ENCODE measurements at places on chromosomes 3 and 15.

GRCh38 chr3:165404357-165405027, 208.3 kb upstream of the SLITRK3 start:
- DNase-seq, result no peak
- H3K27me3 ChIP-seq, result no peaks in the 10 kb centered on the region
- no peaks in the 10 kb centered on the region for H3K36me3 ChIP-seq
- no peak overlapping the region for H3K27ac ChIP-seq
- no peak overlapping the region for H3K4me3 ChIP-seq

DNA sequence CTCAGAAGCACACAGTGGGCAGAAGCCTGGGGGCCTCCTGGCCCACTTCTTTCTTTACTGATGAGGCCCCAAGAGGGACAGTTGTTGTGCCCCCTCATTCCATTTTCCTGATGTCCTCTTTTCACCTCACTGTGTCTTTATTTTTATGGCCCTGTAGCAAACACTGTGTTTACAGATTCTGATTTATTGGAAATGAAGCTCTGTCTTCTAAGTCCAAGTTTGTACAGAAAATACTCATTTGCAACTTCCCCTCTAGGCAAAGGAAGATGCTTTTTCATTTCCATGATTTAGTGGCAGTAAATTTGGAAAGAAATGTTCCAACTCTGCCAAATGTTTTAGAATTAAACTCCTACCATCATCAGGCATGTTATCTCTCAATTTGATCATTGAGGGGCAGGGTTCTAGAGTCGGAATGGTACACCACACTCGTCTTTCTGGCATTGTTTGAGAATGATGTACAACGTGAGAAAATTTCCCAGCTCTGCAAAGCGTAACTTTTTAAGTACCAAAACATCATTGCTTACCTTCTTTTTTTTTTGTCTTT, 129.7 kb downstream of the ARNT2 start:
- no peak for DNase-seq
- peaks cover 3% of the 10 kb centered on the region for H3K27me3 ChIP-seq
- H3K36me3 ChIP-seq, result no peaks in the 10 kb centered on the region
- no peaks in the 10 kb centered on the region for H3K4me1 ChIP-seq
- no peak overlapping the region for H3K4me3 ChIP-seq

- DNase-seq, result no peak
- no peak overlapping the region for H3K27ac ChIP-seq
- no peak overlapping the region for H3K4me3 ChIP-seq
- H3K36me3 ChIP-seq, result no peaks in the 10 kb centered on the region
- H3K27me3 ChIP-seq, result no peaks in the 10 kb centered on the region
These were observed 113.5 kb upstream of the BHLHE40 start for GRCh38 chr3:4865714-4866113.

DNA sequence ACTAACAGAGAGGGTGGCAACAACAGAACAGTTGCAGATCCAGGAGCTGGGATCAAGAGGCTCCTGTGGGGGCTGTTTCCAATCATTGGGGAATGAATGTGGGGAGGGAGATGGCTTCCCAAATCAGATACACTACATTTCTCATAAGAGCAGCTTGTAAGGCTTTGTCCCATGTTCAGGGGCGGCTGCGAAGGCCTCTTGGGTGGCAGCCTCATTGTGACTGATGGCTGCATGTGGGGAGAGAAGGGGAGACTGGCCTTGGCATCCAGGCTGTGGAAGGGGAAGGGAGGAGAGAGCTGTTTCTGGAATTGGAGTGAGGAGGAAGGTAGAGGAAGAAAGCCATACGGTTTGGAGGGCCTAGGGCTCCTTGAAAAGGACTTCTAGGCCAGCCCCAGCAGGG, 326.6 kb upstream of the RGMA start:
- DNase-seq, result no peak
- H3K4me3 ChIP-seq, result no peak overlapping the region
- no peaks in the 10 kb centered on the region for H3K4me1 ChIP-seq
- no peaks in the 10 kb centered on the region for H3K27me3 ChIP-seq
- H3K36me3 ChIP-seq, result no peaks in the 10 kb centered on the region
- H3K27ac ChIP-seq, result no peak overlapping the region

DNA sequence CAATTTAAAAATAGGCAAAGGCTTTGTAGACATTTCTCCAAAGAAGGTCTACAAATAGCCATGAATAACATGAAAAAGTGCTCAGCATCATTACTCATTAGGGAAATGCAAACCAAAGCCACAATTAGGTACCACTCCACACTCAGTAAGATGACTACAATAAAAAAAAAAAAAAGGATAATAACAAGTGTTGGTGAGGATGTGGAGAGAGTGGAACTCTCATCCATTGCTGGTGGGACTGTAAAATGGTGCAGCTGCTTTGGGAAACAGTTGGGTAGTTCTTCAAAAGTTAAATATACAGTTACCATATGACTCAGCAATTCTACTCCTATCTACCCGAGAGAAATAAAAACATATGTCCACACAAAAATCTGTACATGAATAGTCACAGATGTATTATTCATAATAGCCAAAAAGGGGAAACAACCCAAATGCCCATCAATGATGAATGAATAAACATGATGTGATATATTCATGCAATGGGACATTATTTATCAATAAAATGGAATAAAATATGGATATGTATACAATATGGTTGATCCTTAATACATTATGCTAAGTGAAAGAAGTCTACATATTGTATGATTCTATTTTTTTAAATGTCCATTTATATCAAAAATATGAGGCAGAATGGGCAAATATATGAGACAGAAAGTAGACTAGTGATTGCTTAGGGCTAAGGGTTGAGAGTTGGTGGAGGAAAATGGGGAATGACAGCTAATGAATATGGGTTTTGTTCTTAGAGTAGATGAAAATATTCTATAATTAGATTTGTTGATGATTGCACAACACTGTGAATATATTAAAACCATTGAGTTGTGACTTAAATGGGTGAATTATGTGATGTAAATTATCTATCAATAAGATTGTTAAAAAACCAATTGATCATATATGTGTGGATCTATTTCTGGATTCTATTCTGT, 66.1 kb upstream of the SMAD3 start:
- no peaks in the 10 kb centered on the region for H3K36me3 ChIP-seq
- H3K4me1 ChIP-seq, result no peaks in the 10 kb centered on the region
- H3K27me3 ChIP-seq, result no peaks in the 10 kb centered on the region
- no peak overlapping the region for H3K4me3 ChIP-seq
- no peak overlapping the region for H3K27ac ChIP-seq
